Stimulated activated CD4-positive, alpha-beta T cell treated with anti-CD3 and anti-CD28 coated beads, Interleukin-1b, Interleukin-23, amount 100 ng/mL, for 1 hour (primary cell): ENCODE measurements at places on chromosomes 3 and 15.

GRCh38 chr15:100903168-100903554 is 16.0 kb upstream of the LRRK1 start:
- DNase-seq, result no peak

DNA sequence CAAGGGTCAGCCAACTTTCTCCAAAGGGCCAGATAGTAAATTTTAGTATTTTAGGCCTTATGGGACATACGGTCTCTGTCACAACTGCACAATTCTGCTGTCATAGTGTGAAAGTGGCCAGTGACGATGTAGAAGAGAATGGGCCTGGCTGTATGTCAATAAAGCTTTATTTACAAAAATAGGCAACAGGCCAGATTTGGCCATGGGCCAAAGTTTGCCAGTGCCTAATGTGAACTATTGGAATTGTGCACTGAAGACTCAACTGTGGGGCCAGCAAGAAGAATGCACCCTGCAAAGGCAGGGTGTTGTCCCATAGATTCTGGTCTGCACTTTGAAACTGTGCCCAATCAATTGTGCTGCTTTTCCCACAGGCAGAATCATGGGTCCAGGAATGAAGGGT is 69.4 kb upstream of the PRR23E start:
- DNase-seq, result no peak

GRCh38 chr15:32099097-32099785 is 68.9 kb downstream of the CHRNA7 start:
- no peak for DNase-seq

- DNase-seq, result no peak
These were observed 343.0 kb downstream of the ZBTB20 start for GRCh38 chr3:114804099-114804498.

- DNase-seq, result no peak
These were observed 112.8 kb downstream of the C3orf38 start for GRCh38 chr3:88262527-88262926.

DNA sequence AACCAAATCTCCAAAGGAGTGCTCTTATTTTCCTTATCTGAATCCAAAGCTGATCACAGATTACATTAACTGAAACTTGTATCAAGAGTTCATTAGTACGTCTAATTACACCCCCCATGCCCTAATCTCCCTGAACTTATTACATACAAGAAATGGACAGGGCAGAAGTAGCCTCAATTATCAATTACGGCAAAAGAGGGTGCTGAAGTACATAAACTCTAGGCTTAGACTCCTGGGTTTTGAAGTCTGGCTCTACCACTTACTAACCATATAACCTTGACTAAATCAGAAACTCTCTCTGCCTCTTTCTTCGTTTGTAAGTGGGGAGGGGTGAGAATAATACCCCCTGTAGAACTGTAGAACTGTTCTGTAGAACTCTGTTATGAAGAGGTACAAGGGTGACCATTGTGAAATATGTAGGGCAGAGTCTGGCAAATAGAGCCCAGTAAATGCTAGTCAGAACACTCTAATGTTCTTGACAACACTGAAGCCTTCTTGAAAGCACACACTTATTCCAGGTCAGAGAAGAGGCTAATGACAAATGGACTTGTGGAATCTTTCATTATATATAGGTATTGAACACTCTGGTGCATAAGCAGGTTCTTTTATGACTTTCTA is 19.6 kb upstream of the OR5K4 start:
- DNase-seq, result no peak

GRCh38 chr3:168850109-168850508 is 754.4 kb upstream of the GOLIM4 start:
- DNase-seq, result no peak

- no peak for DNase-seq
These were observed 25.8 kb upstream of the RSL24D1 start for GRCh38 chr15:55222588-55222987.

- DNase-seq, result no peak
These were observed 56.8 kb downstream of the IGSF11 start for GRCh38 chr3:118977671-118978392.

DNA sequence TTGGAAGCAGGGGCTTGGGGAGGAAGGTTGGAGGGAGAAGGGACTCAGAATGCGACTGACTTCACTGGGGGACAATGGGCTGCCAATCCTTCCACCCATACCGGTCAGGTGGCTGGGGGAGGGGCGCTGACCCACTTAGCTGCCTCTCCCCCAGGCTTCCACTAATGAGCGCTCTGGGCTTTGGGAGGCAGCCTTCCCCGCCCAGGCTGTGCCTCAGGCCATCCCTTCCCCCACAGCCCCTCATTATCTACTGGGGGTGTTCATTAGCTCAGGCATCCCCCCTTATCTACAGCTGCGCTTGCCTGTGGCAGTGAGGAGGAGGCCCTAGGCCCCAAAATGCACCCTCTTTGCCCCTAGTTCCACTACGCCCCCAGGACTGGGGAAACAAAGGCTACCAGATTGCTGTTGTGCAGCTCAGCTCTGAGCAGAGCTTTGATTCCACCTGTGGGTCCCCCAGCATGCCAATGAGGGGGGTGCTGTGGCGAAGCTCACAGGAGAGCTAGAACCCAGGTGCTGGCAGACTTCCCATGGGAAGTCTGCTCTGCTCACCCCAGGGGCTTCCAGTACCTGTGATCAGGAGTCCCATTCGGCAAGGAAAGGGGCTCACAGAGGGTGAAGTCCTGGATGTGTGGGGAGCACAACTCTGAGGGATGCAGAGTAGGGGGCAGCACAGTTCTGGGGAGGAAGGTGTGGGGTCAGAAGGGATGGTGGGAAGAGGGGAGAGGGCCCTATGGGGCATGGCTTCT is 29.4 kb upstream of the SEMA3F start:
- DNase-seq, result no peak

DNA sequence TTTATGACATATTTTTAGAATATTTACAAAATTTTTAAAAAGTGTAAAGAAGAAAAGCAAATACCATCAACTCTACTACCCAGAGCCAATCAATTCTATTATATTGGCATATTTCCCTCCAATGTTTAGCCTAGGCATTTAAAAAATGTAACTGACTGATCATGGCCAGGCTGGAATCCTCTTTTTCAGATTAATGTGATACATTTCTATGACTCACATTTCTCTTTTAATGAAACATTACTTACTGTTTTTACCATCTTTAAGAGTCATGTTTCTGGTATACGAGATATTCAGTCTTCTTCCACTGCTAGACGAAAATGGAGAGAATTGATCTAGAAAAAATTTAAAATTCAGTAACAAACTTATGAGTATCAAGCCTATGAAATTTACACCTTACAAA is 53.4 kb upstream of the DCUN1D1 start:
- DNase-seq, result no peak

DNA sequence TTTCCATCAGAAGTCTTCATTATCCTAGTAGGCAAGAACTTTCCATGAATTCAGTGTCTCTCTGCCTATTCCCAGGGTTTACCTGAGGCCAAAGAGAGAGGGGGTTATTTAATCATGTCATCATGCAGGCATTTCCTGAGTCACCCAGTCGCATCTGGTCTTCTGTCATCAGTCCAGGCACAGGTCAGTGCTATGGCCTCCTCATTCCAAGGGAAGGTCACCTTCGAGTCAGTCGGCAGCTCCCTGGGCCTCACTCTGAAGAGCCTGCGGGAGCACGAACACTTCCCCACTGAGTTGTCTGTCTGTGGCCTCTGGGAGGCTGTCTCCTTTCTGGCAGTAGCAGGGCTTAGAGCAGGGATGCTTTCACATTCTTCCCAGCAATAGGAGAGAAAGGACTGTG is 26.2 kb upstream of the LRTM1 start:
- no peak for DNase-seq

GRCh38 chr15:47266566-47266965 is 450.7 kb upstream of the SEMA6D start:
- no peak for DNase-seq

DNA sequence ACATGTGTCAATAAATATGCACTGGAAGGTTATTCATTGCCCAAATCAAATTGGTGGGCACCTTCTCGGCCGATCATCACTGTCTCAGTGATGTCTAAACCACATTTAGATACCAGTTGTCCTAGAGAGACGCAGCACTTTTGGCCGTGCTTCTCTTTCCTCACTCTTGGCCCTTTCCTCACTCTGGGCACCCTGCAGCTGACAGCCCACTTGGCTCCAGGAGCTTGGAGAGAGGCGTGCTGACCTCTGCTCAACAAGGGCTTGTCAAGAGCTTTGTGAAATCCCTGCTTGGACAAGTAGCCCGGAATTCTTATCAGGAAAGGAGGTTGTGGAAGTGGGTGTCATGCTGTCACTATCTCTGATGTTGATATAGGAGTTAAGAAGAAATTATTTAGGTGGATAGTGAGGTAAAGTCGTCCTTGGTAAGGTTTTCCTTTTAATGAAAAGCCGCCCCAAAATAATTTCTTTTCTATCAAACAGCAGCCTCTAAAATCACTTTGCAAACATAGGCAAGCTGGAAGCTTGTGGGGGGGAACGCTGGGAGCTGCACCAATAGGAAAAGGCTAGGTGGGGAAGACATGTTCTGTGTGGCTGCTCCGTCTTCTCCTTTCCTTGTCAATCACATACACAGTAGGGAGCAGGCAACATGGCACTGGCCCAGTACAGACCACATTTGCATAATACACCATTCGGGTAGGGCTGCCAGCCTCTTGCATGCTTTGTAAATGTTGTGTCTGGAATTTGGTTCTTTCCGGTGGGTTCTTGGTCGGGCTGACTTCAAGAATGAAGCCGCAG is 126.8 kb upstream of the UBE3A start:
- no peak for DNase-seq

- no peak for DNase-seq
These were observed 125.6 kb downstream of the CADPS start for GRCh38 chr3:62749657-62750056.

GRCh38 chr3:174820885-174821284 is 38.2 kb upstream of the NAALADL2 start:
- DNase-seq, result no peak

DNA sequence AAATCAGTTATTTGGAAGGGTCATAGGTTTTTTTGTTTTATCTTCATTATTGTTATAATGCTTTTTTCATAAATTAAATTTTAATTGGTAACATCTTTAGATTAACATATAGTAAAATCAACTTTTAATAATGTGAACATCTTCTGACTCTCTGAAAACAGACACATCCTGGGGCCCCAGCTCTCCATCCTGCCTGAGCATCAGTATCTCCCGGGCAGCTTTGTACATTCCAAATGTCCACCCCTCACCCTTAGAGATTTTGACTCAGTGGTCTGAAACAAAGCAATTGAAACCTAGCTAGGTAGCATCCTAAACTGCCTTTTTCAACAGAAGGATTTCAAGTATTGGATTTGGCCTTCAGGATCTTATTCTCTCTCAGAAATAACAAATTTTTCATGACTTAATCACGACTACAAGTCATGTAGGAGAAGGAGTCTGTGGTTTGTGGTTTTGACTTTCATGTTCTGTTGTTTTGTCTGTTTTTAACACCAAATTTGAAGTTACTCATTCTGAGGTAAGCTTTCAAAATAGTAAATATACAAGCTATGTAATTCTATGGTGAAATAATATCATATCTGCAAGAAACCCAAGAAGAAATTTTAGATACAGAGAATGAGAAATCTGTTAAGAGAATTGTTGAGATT is 147.3 kb upstream of the UBE2E2 start:
- no peak for DNase-seq

DNA sequence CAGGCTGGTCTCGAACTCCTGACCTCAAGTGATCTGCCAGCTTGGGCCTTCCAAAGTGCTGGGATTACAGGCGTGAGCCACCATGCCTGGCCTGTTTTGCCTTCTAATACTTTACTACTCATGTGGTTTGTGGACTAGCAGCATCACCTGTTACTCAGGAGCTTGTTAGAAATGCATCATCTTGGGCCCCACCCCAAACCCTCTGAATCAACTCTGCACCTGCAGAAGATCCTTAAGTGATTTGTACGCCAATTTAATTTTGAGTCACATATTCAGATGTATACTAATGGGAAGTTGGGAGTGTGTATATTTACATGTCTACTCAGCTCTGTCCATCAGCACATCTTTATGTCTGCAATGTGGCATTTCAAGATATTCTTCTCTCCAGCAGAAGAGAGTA is 6.1 kb downstream of the TBC1D21 start:
- DNase-seq, result no peak

DNA sequence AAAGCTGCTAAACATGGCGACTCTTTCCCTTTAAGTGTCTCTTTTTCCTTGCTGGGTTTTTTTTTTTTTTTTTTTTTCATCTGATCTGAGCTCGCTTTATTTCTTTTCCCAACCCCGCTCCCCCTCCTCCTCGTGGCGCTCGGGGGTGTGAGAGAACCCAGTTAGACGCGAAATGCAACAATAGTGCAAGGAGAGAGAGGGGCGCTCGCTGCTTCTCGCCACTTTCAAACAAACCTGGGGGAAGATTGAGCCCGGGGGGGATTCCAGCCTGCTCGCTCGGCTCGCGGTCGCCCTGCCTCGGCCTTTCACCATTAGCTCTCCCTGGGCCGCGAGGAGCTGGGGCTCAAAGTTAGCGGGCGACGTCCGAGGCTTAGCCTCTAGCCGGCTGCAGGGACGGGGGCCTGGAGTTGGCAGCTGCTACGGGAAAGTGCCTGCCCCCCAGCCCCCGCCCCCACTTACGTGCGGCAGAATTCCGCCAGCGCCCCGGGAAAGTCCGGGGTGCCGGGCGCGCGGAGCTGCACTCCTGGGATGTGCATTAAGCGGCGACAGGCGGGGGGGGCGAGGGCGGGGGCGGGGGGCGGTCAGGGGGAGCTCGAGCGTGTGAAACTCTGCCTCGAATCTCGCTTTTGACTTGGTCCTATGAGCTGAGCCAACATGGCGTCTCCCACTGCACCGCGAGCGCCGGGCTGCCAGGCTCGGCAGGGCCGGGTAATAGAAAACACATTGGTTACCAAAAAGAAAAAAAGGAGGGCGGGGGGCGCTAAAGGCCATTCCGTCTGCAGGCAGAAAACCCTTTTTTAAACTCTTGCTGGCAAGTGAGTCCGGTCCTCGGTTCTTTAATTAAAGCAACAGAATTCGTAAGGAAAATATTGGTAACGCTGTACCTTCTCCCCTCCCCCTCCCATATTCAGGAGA is 10.4 kb downstream of the NR2F2 start:
- DNase-seq, result no peak

DNA sequence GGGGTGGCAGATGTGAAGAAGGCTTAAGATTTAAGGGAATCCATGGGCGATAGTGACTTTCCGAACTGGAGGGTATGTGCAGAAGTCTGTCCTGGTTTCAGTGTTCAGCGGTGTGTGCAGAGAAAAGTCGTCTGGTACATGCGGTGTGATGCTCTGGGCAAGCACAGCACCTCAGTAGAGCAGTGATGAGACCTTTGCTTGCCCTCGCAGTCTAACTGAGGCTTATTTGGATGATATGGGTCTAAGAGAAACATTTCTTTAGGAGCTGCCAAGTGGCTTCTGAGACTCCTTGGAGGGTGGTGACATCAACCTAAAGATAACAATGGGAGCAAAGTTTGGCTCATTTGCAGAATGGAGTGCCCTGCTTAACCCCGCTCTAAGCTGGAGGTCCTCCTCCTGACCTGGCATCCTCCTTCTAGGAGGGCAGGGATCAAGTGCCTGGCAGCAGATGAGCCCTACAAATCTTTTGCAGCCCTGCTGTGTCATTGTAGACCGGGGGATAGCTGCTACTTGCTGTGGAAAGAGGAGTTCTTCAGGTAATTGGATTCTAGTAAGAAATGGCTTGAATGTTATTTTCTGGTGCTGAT is 228.1 kb upstream of the AZI2 start:
- no peak for DNase-seq
